ENCODE measurements at places on chromosomes 11 and 22.

DNA sequence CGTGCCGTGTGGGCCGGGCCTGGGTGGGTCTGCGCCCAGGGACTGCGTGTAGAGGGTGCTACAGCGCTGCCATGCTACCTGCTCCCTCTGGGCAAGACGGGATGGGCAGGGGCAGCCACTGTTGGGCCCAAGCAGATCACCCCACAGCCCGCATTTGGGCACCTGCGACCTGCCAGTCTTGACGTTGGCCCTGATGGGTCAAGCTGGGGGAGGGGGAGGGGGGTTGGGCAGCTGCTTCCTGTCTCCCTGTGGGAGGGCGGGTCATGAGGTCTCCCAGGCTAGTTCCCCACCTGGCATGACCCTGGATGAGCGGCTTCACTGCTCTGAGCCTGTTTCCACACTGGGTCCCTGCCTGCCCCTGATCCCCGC, 2.8 kb upstream of the RPS19BP1 start:
- no peak for DNase-seq

- DNase-seq, result peak; percentile 54
Observed at GRCh38 chr11:45803971-45804760, 783 bp upstream of the SLC35C1 start.

GRCh38 chr11:134781380-134781866, 369.4 kb upstream of the B3GAT1 start:
- no peak for DNase-seq

DNA sequence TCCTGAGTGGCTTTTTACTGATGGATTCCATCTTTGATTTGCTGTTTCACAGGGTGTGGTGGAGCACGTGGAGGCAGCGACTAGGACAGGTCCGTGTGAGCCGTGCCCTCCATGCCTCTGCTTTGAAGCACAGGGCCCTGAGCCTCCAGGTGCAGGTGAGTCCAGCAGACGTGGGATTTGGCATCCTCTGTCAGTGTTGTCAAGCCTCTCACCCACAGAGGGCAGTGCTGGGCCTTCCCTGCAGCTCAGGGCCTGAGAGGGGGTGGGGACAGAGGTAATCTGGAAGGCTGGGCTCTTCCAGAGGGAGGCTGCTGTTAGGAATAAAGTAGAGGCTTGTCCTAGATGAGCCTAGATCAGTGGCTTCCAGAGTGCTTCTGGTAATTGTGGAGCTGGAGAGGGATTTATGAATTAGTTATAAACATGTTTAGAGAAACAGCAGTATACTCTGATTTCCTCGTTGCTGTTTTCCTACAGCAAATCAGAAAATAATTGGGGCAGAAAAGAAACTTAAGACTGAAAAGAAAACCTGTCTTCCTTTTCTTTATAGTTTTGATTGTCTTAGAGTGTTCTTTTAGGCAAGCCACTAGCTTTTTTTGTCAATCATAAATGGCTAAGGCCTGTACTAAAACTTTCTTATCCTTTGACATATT, 65.0 kb downstream of the SFI1 start:
- DNase-seq, result peak; percentile 68

DNA sequence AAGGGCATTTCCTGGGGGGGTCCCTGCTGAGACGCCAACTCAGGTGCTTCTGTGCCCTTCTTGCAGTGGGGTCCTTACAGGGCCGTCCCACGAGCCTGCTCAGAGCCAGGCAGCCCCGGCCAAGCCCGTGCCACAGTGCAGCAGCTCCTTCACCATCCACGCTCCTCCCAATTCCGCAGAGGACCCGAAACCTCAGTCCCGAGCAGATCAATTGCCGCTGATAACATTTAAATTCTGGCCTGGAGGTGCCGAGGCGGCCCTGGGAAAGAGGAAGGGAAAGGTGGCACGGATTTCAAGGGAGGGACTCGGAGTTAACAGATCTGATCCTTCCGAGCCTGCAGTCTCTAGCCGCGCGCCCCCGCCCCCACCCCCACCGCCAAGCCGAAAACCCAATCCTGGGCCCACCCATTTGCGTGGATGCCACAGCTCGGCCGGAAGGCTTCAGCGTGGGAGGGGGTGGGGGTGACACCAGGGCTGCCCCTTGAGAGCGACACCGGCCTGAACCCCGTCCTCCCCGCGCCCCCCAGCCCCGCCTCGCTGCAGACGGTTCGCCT, 32.3 kb upstream of the JAM3 start:
- no peak for DNase-seq

DNA sequence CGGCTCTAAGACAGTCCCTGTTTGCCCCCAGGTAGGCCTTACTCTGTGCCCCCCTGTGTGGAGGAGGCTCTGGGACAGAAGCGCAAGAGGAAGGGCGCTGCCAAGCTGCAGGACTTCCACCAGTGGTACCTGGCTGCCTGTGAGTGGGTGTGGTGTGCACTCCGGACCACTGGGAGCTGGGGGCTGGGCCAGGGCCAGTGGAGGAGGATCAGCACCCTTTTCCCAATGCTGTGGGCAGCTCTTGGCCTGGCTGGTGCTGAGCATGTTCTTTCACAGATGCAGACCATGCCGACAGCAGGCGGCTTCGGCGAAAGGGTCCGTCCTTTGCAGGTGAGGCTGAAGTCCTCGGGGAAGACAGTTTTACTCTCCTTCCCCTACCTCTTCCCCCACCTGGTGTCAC, 3.7 kb downstream of the SCO2 start:
- DNase-seq, result no peak

DNA sequence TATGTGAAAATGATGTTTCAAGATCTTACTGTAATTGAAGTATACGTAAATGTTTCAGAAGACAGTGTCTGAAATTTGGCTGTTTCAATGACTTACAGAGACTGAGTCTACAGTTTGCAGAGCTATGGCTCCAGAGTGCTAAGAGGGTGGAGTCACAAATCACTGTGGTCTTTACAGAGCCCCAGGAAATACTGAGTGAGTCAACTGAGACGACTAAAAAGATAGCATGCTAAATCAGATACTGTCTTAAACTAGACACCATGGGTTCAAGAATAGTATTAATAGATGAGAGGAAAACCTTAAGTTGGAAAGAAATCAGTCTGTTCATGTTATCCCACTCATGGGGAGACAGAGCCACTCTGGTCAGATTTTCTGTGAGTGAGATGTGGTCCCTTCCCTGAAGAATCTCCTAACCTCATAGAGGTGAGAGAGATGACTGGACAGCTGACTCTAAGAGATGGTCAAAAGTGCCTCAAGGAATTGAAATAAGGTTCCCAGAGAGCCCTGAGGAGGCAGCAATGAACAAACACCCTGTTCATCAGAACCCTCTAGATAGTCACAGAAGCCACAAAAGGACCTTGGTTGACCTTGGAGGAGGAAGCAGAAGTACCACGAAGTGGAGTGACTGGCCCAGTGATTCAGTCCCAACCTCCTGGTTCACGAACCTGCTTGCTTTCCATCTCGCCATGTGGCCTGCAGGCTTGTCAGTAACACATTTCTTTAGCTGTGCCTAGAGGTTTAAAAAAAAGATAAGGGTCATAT, 30.2 kb downstream of the C11orf91 start:
- peak; percentile 94 for DNase-seq

- no peak for DNase-seq
Observed at GRCh38 chr11:35878741-35879140, 65.1 kb upstream of the LDLRAD3 start.

GRCh38 chr11:91158297-91158696, 935.4 kb upstream of the CHORDC1 start:
- no peak for DNase-seq

- DNase-seq, result peak; percentile 98
Observed at GRCh38 chr11:12287374-12288211, 89.8 kb upstream of the PARVA start.

GRCh38 chr22:38448945-38449745, 5.9 kb downstream of the KCNJ4 start:
- no peak for DNase-seq

GRCh38 chr11:33362051-33362910, 105.1 kb downstream of the HIPK3 start:
- DNase-seq, result peak; percentile 64

GRCh38 chr11:72700146-72700545, 25.9 kb upstream of the PDE2A start:
- DNase-seq, result peak; percentile 69

DNA sequence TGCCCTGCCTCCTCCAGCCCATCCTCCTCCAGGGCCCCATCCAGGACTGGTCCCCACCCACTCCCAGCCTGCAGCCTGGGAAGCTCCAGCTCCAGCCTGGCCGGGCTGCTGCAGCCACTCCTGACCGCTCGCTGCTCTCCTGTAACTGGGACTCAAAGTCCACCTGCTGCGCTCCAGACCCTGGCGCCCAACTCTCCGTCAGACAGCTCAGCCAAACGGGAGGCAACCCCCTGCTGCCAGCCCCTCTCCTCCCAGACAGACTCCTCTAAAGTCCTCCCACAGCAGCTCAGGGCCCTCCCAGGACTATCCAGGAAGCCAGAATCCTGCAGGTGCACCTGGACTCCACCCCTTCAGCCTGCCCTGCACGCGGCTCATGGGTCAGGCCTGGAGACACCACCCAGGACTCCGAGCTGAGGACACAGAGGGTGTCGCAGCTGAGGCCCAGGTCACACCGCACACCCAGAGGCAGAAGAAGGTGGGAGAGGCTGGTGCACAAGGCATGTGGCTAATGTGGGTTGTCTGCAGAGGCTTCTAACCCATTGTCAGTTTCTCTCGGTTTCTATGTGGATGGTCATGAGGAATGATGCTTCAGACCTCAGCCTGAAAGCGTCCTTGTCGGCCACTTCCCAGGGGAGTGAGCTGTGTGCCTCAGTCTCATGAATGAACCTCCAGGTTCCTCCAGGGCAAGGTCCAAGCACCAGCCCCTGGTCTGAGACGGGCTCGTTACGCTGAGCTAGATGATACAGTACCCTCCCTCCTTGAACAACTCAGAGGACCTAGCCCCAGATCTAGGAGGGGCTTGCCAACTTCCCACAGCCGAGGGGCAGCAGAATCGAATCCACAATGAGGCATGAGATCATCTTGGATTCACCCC, 1514.8 kb downstream of the TBC1D22A start:
- DNase-seq, result no peak

DNA sequence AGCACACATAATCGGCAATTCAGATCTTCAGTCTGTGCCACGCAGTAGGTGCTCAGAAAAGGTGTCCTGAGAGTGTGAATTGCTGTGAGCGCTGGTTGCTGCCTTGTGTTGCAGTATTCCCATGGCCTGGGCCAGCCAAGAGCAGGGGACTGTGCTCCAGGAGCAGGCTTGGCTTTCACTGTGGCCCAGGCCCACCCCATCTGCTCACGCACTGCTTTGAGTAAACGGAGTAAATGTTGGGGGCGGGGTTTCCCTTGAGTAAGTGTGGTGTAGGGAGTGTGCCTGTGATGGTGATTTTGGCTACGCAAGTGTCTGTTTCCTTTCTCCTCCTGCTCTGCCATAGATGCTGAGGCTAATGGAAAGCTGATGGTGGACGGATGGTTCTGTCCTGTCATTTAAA, 2.3 kb downstream of the CTTN start:
- DNase-seq, result no peak

DNA sequence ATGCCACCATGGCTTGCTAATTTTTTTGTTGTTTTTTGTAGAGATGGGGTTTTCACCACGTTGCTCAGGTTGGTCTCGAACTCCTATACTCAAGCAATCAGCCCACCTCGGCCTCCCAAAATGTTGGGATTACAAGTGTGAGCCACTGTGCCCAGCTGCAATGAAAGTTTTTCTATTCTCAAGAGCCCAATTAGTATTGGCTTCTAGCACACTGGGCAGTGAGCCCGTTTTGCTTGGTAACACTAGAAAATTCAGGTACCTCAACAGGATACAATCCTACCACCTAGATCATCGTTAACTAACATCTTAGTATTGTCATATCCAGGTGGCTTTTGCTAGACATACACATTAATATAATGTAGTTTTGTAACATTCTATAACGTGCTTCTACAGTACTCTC, 19.0 kb downstream of the SEC14L3 start:
- DNase-seq, result no peak

- no peak for DNase-seq
Observed at GRCh38 chr11:111912535-111912934, at the start of gene HSPB2. HSPB2 (plus strand) TSS chr11:111912734; CDS start chr11:111912830, 96 bp downstream.

GRCh38 chr22:30705710-30706651, 11.3 kb downstream of the OSBP2 start:
- peak; percentile 84 for DNase-seq

GRCh38 chr22:24247011-24247507, 2.2 kb upstream of the GGT5 start:
- DNase-seq, result no peak

- no peak for DNase-seq
Observed at GRCh38 chr11:112902361-112903011, 58.7 kb upstream of the NCAM1 start.

GRCh38 chr11:42170601-42171000, 711.1 kb upstream of the LRRC4C start:
- no peak for DNase-seq

DNA sequence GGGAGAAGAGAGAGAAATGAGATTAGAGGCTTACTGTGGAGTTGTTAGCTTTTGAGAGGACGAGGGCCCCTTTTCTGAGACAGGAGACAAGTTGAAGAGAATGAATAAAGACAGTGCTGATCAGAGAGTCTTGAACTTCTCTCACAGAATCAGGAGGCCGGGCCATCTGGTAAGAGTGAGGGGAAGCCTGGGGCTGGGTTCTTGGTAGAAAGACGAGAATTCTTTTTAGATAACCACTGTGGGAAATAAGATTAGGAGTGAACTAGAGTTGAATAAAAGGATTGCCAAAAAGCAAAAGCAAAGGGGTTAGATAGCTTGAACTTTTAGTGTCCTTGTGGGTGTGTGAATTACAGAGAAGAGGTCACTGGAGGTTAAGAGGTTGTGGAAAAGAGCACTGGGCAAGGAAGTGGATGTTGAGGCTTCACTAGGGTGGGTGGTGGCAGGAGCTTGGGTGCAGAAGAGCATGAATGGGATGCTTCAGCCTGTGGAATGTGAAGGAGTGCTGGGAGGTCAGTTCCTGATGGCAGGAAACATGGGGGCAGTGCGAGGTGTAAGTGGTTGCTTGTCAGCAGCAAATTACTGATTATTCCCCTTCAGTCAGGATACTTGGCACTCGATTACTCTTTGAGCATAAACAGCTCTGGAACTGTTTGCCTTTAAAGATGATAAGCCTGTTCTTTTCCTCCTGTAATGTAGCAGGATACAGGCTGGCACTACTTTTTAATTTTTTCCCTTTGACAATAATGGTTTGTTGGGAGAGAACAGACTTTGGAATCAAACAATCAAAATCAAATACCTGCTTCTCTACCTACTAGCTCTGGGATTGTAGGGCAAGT, 98.3 kb downstream of the ARHGAP42 start:
- DNase-seq, result no peak

DNA sequence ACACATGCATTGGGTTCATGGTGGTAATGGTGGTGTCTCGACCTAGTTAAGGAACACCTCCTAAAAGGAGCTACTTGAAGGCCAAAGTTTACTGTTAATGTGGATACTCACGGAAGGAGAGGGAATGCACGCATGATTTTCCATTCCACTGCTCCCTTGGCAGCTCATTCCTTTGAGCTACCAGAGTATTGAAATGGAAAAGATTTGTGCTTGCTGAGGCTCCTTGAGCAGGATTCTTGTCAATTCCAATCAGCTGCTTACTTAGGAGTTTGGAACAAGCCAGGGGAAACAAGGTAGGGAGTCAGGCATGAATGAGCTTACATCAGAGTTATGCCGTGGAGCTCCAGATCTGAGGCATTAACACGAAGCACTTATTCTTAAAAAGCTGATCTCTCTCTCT, 108.8 kb downstream of the GRIA4 start:
- no peak for DNase-seq

Data from M059J (cell line).